ENCODE measurements at places on chromosomes 4 and X. TPM values are rescaled to one million over a fixed set of nuclear protein-coding genes. Genes with fewer than 3 reads are reported as not detected.

Gene PDGFC
- polyA plus RNA-seq, result 4.5 TPM

GRCh38 chr4:94978904-94979303 lies 221.1 kb downstream of the BMPR1B start:
- DNase-seq, result no peak

- no peak for DNase-seq
Observed at GRCh38 chr4:151475035-151475714, 66.2 kb downstream of the FHIP1A start.

- DNase-seq, result peak; percentile 19
Observed at GRCh38 chr4:142405695-142406498, 440.2 kb downstream of the INPP4B start.

GRCh38 chrX:97498093-97498492 lies 614.4 kb downstream of the RPA4 start:
- no peak for DNase-seq

DNA sequence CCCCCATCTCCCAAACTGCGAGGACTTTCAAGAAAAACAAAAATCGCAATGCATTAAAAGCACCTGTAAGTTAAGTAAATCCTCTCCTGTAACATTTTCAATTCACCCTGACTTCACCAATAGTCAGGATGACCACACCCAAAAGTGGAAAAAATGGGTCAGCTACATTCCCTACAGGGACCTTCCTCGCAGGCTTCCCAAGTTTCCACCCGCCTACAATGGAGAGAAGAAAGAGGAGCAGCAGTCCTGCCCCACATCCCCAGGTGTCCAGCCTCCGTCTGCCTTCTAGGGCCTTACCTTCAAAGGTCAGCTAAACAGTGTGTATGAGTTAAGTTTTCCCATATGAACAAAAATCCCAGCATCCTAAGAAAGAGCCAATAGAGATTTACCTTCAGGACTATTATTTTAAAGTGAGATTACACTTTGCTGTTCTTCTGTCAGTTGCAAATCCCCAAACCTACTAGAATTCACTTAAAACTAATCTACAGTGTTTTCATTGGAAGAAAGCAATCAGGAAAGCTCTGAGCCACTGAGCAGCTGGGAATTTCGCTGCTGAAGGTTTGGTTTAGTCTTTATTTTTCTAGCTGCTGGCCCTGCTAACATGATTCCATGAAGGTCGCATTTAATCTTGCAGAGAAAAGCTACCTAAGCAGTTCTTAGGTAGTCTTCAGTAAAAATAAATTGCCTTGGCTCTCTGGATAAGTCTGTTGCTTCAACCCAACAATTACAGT lies 12.5 kb downstream of the IRF2 start:
- DNase-seq, result no peak

DNA sequence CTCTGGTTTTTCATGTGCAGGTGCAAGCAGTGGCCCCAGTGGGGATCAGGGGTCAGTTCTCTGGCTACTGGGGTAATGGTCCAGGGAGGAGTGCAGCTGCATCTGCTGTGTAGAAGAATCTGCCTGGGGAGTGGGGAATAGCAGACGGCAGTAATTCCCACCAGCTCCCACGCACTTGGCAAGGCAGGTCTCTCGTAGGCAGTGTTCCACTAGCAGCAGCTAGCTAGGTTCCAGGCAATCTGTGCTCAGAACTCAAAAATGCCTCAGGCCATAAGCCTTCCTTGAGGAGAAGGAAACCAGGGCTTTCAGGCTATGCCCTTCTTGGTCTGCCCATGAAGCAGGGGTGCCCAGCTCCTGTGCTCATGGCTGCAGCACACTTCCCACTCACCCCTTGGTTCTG lies 38.8 kb downstream of the DCLK2 start:
- DNase-seq, result no peak

Gene DOCK11
- polyA plus RNA-seq, result 20.3 TPM

Gene NR3C2
- 3.6 TPM for polyA plus RNA-seq

- DNase-seq, result no peak
Observed at GRCh38 chr4:151729731-151730559, 30.9 kb downstream of the GATB start.

- DNase-seq, result peak; percentile 54
Observed at GRCh38 chr4:5631352-5632065, 76.8 kb downstream of the EVC2 start.

Gene SLC25A43
- 10.7 TPM for polyA plus RNA-seq

Gene RENBP
- polyA plus RNA-seq, result 70.4 TPM

DNA sequence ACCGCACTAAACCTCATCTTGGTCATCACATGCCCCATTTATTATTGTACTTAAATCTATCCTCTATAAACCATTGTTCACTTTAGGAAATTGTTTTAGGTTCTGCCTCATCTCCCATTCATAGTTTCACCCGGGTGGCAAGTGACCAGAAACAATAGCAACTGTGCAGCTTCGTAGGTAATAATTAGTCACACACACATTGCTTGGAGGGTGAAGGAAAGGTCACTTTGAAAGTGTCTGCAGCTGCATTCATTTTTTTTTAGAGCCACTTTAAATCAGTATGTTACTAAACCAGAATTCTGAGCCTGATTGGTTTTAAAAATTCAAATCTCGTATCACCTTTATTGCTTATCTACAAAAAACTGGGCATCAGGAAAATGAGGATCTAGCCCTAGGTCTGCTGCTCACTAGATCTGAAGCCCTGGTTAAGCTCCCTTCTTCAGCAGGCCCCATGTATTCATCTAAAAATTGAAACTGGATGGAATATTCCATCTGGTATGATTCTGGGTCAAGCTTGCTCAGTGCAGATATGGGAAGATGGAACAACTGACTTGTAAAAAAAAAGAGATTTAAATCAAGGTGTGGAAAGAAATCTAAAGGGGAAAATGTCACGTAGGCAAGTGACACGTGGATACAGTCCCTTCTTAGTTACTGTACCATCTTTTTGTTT lies 62.4 kb downstream of the LIMCH1 start:
- no peak for DNase-seq

GRCh38 chr4:63619771-63620170 lies 789.5 kb downstream of the TECRL start:
- DNase-seq, result no peak

Gene ATP8A1
- polyA plus RNA-seq, result 13.8 TPM

DNA sequence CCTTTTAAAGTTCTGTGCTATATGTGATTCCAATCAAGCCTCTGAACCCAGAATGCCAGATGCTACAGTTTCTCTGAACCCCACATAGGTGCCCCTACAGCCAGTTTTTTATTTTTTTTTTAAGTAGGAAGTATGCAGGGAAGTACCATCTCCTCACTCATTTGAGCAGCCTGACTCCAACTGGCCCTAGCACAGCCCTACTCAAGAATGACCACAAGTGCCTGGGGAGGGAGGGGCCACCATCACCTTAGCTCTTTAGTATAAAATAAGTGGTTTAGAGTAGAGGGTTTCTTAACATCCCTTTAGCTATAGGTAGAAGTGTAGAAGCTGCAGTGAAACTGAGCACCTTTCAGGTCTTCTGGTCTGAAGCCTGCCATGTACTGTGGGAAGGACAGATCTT lies 14.4 kb downstream of the MSN start:
- no peak for DNase-seq

Gene L1CAM
- 0.19 TPM for polyA plus RNA-seq

Gene UCP1
- polyA plus RNA-seq, result not detected

DNA sequence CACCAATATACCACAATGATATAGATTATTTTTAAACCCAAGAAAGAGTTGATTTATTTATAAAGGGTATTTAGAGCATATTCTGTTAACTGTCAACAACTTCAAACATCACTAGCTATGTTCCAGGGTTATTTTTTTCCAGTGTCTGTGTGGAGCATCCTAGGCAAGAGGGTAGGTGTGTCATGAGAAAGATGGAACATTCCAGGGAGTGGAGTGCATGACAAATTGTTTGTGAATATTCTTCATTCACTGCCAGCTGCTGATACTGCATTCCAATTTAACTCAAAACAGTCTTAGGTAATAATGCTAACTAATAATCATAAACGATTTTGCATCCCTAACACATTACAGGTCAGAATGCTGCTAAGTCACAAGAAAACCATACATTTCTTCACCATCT lies 148.7 kb upstream of the RASGEF1B start:
- no peak for DNase-seq

- DNase-seq, result no peak
Observed at GRCh38 chrX:56790778-56791177, 61.7 kb downstream of the NBDY start.

- DNase-seq, result peak; percentile 68
Observed at GRCh38 chrX:40263014-40263560, 165.3 kb upstream of the BCOR start.

Gene PNMA6F
- not detected for polyA plus RNA-seq

- no peak for DNase-seq
Observed at GRCh38 chrX:133468051-133468450, 52.8 kb upstream of the GPC4 start.

- no peak for DNase-seq
Observed at GRCh38 chrX:153700376-153700945, 12.7 kb downstream of the SLC6A8 start.

- no peak for DNase-seq
Observed at GRCh38 chrX:155023907-155024833, 1.6 kb upstream of the F8 start.

GRCh38 chrX:120015145-120016067 lies 62.1 kb downstream of the RHOXF2B start:
- no peak for DNase-seq

DNA sequence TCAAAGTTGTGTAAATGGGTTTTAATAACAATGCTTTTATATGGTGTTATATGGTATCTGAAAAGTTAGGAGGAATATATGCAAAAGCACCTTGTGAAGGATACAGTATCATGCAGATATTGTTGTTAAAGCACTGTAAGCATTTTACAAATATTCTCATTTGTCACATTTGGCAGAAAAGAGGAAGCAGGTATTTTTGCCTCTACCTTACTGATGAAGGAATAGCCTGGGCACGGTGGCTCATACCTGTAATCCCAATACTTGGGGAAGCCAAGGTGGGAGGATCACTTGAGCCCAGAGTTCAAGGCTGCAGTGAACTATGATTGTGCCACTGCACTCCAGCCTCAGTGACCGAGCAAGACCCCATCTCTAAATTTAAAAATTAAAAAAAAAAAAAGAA lies 12.2 kb upstream of the GDPD2 start:
- no peak for DNase-seq

DNA sequence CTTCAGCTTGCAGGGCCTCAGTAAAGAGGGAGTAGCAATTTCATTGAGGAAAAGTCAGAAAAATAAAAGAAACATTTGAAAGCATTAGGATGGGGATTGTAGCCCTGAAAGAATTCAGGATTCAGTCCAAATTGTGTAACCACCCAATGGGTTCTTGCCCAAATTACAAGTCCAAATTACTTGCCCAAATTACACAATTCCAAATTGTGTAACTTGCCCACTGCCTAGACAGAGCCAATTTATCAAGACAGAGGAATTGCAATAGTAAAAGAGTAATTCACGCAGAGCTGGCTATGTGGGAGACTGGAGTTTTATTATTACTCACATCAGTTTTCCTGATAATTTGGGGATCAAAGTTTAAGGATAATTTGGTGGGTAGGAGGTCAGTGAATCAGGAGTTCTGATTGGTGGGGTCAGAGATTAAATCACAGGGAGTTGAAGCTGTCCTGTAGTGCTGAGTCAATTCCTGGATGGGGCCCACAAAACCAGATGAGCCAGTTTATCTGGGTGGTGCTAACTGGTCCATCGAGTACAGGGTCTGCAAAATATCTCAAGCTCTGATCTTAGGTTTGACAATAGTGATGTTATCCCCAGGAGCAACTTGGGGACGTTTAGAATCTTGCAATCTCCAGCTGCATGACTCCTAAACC lies 18.1 kb upstream of the PAGE5 start:
- DNase-seq, result no peak

Gene FAT1
- 19.4 TPM for polyA plus RNA-seq

DNA sequence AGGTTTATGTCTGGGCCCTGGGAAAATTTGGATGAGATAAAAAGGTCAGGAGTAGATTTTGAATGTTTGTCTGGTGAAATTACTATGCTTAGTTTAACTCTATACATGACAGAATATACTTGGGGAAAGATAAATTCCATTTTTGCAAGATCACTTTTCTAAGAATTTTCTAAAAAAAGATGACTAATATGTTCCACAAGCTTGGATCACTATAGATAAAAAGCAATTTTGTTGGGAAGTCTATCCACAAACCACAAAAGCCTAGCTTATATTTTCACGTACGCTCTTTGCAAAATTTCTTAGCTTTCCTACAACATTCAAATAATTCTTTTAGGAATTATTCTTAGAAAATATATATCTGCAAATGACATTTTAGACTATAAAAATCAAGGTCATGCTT lies 20.6 kb upstream of the COQ2 start:
- DNase-seq, result no peak

Gene ZFX
- polyA plus RNA-seq, result 8.3 TPM

DNA sequence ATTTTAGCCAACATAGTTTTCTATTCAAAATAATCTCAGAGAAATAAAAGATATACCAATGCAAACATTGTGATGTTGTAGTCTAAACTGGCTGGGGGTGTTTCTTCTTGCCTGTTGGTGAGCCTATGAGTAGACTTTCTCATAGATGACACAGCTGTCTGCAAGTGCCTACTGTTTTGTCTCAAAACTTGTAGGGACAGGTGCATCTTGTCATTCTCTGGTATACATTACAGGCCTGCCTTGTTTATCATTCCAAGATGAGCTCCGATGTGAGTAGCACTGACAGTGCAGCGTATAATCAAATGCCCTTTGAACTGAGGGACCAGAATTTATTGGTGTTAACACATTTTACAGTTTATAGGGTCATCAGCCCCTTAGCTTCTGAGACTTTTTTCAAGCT lies 353.8 kb downstream of the PRDM5 start:
- peak; percentile 4 for DNase-seq

DNA sequence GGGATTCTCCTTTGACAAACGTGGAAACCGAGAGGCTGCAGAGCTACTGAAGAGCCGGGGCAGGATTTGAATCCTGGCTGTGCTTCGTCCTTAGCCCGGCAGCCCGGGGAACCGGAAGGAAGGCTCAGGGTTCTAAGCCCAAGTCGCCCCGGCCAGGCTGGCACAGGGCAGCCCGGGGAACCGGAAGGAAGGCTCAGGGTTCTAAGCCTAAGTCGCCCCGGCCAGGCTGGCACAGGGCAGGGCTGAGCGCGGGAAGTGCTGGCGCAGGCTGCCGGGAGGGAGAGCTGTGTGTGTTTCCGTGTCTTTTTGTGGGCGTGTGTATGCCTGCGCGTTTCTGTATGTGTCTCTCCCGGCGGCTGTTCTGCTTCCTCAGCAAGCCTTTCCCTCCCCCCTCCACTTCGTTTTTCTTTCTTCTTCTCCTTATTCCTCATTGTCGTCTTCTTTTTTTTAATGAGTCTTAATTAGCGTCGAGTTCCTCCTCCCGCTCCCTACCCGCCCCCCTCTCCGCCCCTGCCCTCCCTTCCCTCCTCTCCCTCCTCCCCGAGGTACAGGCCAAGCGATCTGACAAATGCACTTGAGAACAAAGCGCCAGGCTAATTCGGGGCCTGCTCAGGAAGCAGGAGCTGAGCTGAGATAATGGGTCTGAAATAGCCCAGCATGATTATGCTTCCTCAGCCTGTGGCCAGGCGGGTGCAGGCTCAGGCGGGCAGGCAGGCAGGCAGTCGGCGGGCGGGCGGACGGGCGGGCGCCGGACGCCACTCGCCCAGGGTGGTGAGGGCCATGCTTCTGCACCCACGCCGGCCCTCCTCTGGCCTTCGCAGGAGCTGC lies 65.9 kb downstream of the EFNB1 start:
- DNase-seq, result peak; percentile 74
